ENCODE measurements at places on chromosomes 2 and 18. TPM values are rescaled to one million over a fixed set of nuclear protein-coding genes. Genes with fewer than 3 reads are reported as not detected.
A peak's percentile ranks its signal among the peaks of the same experiment; 100 is the strongest.

The NT5C1B gene
- total RNA-seq: not detected

The GPR45 gene
- not detected for total RNA-seq

The REEP1 gene
- total RNA-seq: 0.22 TPM

The PCARE gene
- total RNA-seq: not detected

The COPS7B gene
- 40.4 TPM for total RNA-seq

The FEV gene
- not detected for total RNA-seq

The ERFE gene
- total RNA-seq: 2.8 TPM

The CRYGD gene
- not detected for total RNA-seq

The CRYGC gene
- total RNA-seq: not detected

The MC2R gene
- not detected for total RNA-seq

The UGT1A5 gene
- not detected for total RNA-seq

GRCh38 chr2:41879235-41879916 lies 168.4 kb upstream of the PKDCC start:
- H3K36me3 ChIP-seq: no peaks in the 10 kb centered on the region
- DNase-seq: peak; percentile 60
- H3K27ac ChIP-seq: peak overlapping the region; percentile 75

- no peaks in the 10 kb centered on the region for H3K27me3 ChIP-seq
- H3K36me3 ChIP-seq: no peaks in the 10 kb centered on the region
- no peaks in the 10 kb centered on the region for H3K4me1 ChIP-seq
- H3K4me3 ChIP-seq: no peak overlapping the region
These were observed 129.7 kb downstream of the NETO1 start for GRCh38 chr18:72738136-72738535.

GRCh38 chr2:80016171-80016570 lies 288.4 kb downstream of the LRRTM1 start:
- H3K27me3 ChIP-seq: no peaks in the 10 kb centered on the region
- no peak overlapping the region for H3K4me3 ChIP-seq
- H3K27ac ChIP-seq: no peak overlapping the region
- H3K4me1 ChIP-seq: peaks cover 10% of the 10 kb centered on the region
- H3K36me3 ChIP-seq: no peaks in the 10 kb centered on the region

DNA sequence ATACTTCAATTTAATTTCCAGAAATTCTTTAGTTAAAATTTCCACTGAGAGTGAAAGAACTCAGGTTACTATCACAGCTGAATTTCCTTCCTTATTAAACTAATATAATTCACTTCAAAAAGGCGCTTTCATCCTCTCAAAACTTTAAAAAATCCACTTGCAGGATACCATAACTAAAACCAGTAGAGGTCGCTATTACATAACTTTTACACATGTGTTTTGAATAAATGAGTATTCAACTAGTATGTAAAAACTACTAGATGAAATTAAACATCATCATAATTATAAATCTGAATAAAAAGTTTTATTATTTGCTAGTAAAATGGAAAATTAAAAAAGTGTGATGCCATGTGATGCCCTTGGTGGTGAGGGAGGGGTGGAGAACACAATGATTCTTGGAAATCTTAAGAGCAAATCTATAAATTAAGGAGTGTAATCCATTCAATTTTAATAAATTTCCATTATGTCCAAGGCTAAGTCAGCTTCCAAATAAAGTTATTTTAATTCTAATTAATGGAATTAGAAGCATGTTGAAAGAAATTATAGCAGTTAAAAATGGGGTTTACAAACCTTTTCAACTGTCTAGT lies 61.4 kb downstream of the SOS1 start:
- no peaks in the 10 kb centered on the region for H3K27me3 ChIP-seq
- peaks cover 25% of the 10 kb centered on the region for H3K36me3 ChIP-seq
- no peak overlapping the region for H3K4me3 ChIP-seq
- H3K4me1 ChIP-seq: peaks cover 39% of the 10 kb centered on the region
- H3K27ac ChIP-seq: peak overlapping the region; percentile 47

DNA sequence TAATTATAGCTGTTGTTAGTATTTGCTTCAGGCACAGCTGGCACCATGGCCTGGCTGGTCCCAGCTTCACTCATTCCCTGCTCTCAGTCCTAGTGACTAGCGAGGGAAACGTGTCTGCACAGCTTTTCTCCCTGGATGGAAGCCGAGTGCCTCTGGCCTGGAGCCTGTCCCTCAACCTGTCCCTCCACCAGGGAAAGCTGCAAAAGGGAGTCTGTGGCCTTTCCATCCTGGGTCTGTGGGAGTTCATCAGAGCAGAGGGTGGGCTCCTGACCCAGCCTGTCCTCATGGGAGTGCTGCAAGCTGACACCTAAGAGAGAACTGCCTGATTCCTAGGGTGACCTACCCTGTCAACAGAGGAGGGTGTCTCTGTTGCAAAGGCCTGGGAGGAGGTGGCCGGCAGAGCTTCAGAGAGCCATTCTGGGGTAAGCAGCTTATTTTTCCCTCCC lies 118.3 kb downstream of the CAPN13 start:
- no peak for DNase-seq
- H3K4me1 ChIP-seq: no peaks in the 10 kb centered on the region
- H3K27me3 ChIP-seq: no peaks in the 10 kb centered on the region
- no peak overlapping the region for H3K4me3 ChIP-seq
- H3K27ac ChIP-seq: no peak overlapping the region

DNA sequence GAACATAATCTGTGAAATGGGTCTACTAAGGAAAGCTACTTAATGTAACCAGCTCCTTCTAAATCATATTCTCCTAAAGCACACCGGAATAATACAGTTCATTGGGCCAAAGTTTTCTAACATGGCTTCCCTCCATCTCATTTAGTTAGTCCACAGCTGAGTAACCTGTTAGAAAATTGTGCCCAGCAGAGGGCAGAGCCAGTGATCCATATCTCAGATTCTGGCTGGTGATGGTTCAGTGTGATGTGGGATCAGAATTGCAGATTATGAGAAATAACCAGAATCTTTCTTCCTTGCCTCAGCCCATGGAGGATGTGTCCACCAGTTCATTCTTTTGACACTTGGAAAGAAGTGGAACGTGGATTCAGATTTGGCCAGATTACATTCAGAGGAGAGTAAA lies 9.4 kb upstream of the CTLA4 start:
- no peaks in the 10 kb centered on the region for H3K36me3 ChIP-seq
- DNase-seq: no peak
- peaks cover 8% of the 10 kb centered on the region for H3K4me1 ChIP-seq

GRCh38 chr2:63700271-63700670 lies 111.5 kb downstream of the MDH1 start:
- H3K27ac ChIP-seq: no peak overlapping the region
- no peaks in the 10 kb centered on the region for H3K36me3 ChIP-seq
- H3K27me3 ChIP-seq: no peaks in the 10 kb centered on the region
- H3K4me1 ChIP-seq: peaks cover 13% of the 10 kb centered on the region
- DNase-seq: no peak

DNA sequence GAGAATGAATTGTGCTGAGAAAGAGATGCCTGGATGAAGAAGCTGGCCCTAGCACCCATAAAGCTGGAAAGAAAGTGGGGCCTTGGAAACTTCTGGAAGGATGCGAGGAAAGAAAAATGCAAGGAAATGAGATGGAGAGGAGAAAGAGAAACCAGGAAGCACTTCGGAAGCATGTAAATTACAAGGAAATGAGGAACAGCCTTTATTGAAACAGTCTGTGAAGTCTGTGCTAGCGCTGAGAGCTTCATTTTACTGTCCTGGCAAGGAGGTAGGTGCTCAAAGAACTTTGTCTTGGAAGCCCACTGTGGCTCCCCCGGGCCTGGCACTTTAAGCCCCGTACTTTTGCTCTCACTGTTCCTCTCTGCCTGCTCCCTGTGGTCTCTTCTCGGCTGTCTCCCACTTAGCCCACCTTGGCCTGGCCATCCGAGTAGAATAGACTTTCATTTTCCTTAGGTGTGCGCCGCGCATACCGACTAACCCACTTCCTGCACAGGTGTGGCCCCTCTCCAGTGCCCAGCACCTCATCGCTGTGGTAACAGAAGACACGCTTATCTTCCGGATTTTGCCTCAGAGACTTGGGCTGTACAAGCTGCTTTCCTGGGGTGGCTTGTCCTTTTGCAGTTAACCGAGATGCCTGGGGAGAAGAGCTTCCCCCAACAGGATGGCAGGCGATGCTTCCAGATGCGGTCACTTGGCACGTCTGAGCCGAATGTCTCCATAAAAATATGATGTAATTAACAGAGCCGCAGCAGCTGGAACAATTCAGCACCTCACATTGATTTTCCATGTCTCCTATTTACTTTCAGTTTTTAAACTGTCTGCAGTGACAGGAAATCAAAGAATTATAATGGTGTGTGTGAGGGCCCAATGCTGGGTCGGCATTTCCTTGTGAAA lies 199.6 kb downstream of the HRH4 start:
- no peak for DNase-seq
- H3K27me3 ChIP-seq: no peaks in the 10 kb centered on the region
- H3K4me3 ChIP-seq: no peak overlapping the region
- peaks cover 6% of the 10 kb centered on the region for H3K4me1 ChIP-seq
- no peaks in the 10 kb centered on the region for H3K36me3 ChIP-seq

- H3K27me3 ChIP-seq: no peaks in the 10 kb centered on the region
- no peak for DNase-seq
- H3K4me3 ChIP-seq: no peak overlapping the region
- H3K27ac ChIP-seq: no peak overlapping the region
These were observed 37.3 kb downstream of the PLB1 start for GRCh38 chr2:28533044-28533680.

- H3K4me3 ChIP-seq: no peak overlapping the region
- H3K36me3 ChIP-seq: no peaks in the 10 kb centered on the region
- H3K4me1 ChIP-seq: no peaks in the 10 kb centered on the region
- DNase-seq: no peak
These were observed 335.1 kb downstream of the METTL4 start for GRCh38 chr18:2236232-2236631.

Measured in Karpas-422 (cell line).